Stimulated activated naive B cell treated with anti-CD40 and anti-IgM and Interleukin-4, amounts not matched to agents 10 μg/mL and 1 μg/mL and 100 μg/mL, for 72 hours (primary cell): ENCODE measurements at places on chromosomes 3 and 15.

GRCh38 chr3:102018551-102018950, 169.2 kb downstream of the NFKBIZ start:
- no peak for DNase-seq

GRCh38 chr15:42736178-42736792, 643 bp downstream of the CDAN1 start:
- DNase-seq = no peak

GRCh38 chr3:41026394-41027177, 172.7 kb upstream of the CTNNB1 start:
- no peak for DNase-seq

GRCh38 chr15:47443839-47444238, 273.5 kb upstream of the SEMA6D start:
- DNase-seq = no peak

DNA sequence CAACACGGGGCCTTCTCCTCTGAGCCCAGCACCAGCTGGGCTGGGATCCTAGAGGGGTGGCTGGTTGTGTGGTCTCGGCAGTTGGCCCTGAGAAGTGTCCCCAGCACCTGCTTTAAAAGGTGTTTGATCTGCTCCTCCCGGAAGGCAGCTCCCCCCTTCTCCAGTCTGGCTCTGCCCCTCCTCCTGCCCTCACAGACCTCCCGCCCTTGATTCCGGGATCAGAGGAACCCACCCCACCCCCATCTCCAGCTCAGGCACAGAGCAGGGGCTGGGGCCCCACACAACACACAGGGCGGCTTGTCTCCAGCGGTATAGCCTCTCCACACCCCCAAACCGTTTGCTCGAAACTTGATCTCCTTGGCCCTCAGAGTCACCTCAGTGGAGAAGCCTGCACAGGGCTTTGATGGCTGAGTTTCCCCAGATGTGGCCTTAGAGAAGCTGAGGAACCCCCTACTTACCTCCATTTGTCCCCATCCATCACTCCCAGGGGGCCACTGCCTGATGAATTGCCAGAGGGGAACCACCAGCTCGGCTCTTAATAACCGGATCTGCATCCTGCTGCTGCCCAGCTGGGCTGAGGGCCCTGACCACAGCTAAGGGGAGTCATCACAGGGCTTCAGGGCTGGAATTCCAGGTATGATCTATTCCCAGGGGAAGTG, 6.4 kb upstream of the STRA6 start:
- no peak for DNase-seq

DNA sequence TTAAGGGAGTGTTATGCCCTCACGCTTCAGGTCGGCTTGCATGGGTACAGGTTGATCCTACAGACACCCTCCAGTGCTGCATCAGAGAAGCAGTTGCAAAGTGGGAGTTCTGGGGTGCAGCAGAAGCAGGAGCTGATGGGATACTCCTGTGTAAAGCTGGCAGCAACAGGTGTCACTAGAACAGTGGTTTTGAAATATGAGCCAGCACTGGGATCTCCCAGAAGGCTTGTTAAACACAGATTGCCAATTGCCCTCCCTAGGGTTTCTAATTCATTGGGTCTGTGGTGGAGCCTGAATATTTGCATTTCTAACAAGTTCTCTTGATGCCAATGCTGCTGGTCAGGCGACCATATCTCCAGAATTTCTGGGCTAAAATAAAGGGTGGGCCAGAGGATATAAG, 350.4 kb downstream of the CLSTN2 start:
- no peak for DNase-seq
